Stimulated activated CD4-positive, alpha-beta T cell treated with anti-CD3 and anti-CD28 coated beads, Interleukin-4, amount 100 ng/mL, for 24 hours (primary cell): ENCODE measurements at places on chromosomes 5 and 9.
A peak's percentile ranks its signal among the peaks of the same experiment; 100 is the strongest.

DNA sequence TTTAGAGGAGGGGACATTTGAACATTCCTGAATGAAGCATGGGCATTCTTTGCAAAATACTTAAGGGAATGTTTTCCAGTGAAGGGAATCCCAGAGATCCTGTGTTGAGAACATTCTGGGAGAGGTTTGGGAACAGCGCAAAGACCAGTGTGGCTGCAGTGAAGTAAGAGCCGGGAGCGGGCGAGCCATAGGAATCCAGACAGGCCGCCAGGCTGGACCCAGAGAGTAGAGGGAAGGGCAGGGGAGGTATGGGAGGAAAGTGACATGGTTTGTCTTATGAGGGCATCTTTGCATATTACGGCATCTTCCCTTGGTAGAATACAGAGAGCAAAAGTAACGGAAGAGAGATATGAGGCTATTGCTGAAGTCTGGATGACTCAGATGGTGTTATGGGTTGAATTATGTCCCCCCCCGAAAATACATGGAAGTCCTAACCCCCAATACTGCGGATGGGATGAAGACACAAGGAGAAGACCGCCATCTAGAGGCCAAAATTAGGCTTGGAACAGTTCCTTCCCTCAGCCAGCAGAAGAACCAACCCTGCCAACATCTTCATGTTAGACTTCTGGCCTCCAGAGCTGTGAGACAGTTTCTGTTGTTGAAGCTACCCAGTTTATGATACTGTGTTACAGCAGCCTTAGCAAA lies 268.2 kb downstream of the MAST4 start:
- DNase-seq = peak; percentile 17

DNA sequence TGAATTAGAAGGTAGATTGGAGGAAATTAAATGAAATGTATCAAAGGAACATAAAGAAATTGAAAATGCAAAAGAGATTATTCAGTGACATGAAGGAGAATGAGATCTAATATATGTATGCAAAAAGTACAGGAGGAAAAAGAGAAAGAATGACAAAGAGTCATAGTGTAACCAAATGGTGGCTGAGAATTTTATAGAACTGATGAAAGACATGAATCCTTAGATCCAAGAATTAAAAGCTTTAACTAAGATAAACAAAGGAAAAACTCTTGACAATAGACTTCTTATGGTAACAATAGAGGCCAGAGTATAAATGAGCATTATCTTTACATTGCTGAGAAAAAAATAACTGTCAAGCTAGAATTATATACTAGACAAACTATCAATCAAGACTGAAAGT lies 505.4 kb upstream of the CD180 start:
- no peak for DNase-seq

DNA sequence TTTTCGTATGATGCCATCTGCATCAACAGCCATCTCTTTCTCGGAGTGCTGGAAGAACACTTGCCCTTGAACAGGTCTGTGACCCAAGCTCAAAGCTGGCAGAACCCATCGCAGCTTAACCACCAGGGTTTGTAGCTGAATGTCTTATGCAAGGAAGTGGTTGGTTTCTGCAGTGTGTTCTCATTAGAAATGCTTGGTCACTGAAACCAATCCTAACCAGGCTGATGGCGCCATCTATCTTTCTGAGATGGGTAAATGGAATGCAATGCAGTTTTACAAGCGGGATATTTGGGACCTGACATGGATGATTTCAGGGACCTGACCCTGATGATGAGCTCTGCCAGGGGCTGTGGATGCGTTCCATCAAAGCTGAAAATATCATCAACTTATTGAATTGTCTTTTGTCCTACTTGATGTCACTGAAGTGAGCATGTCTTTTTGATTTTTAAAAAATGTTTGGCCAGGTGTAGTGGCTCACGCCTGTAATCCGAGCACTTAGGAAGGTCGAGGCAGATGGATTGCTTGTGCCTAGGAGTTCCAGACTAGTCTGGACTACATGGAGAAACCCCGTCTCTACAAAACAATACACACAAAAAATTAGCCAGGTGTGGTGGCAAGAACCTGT lies 28.7 kb downstream of the DMRT3 start:
- DNase-seq = no peak

- DNase-seq = no peak
Measured at GRCh38 chr9:108543251-108543778, 312.5 kb downstream of the ACTL7B start.

- peak; percentile 58 for DNase-seq
Measured at GRCh38 chr5:134026521-134027287, 21.9 kb upstream of the VDAC1 start.

DNA sequence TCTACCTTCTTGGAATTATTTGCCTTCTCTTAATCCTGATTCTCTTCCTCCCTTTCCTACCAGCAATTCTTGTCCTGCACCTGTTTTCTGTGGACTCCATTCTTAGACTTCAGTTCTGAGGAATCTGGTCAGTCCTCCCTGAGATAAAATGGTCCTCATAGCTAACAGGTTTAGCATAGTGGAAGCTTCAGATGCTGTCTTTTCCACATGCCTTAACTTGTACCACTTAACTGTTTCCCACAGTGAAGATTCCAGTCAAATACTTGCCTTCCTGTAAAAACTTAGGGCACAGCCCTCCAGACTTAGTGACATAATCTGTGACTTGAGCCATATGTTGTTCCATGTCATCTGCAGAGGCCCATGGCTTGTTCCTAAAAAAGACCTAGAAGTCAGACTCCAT lies 261.3 kb downstream of the CWC27 start:
- DNase-seq = no peak

GRCh38 chr5:78768781-78769380 lies 120.3 kb upstream of the LHFPL2 start:
- DNase-seq = no peak

GRCh38 chr5:170334626-170335025 lies 37.0 kb upstream of the LCP2 start:
- DNase-seq = peak; percentile 32

DNA sequence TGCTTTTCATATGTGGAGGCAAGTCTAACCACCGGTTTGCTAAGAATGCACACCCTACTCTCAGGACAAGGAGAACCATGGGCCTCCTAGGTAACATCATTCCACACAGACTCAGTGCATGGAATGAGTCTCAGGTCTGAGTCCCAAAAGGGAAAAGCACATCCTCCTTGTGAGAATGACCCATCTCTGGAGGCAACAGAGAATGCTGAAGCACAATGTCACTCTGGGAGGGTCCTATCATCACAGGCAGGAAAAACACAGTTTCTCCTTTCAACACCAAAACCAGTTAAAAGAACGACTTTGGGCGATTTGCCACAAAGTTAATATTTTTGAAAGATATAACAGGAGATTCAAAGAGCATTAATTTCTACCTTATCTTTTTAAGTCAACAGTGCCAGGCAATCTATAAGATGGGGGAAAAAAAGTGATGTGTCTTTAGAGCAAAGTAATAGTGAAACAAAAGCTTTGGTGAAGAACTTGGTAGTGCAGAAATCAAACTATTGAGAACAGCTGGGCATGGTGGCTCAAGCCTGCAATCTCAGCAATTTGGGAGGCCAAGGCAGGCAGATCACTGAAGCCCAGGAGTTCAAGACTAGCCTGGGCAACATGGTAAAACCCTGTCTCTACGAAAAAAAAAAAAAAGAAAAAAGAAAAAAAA lies 97.3 kb downstream of the OXCT1 start:
- DNase-seq = no peak

- no peak for DNase-seq
Measured at GRCh38 chr9:127927988-127928675, 2.4 kb downstream of the PIP5KL1 start.

GRCh38 chr5:386432-387341 lies 56.3 kb upstream of the EXOC3 start:
- DNase-seq = no peak

GRCh38 chr5:149708981-149709594 lies 21.0 kb upstream of the PPARGC1B start:
- DNase-seq = no peak

DNA sequence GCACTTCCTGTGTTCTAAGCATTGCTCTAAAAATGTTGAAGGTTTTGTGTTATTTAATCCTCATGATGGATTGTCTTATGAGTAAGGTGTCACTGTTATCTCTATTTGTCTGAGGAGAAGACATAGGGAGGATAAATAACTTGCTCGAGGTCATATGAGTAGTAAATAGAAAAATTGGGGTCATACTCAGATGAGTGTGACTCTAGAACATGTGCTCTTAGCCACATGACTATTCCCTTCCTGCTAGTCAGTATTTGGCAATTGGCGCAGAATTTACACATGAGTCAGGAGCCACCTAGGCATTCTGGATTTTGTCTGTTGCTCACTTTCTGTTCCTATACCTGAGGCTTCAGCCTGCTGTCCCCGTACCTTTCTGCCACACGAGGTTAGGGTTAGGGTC lies 234.6 kb upstream of the CD180 start:
- DNase-seq = no peak

DNA sequence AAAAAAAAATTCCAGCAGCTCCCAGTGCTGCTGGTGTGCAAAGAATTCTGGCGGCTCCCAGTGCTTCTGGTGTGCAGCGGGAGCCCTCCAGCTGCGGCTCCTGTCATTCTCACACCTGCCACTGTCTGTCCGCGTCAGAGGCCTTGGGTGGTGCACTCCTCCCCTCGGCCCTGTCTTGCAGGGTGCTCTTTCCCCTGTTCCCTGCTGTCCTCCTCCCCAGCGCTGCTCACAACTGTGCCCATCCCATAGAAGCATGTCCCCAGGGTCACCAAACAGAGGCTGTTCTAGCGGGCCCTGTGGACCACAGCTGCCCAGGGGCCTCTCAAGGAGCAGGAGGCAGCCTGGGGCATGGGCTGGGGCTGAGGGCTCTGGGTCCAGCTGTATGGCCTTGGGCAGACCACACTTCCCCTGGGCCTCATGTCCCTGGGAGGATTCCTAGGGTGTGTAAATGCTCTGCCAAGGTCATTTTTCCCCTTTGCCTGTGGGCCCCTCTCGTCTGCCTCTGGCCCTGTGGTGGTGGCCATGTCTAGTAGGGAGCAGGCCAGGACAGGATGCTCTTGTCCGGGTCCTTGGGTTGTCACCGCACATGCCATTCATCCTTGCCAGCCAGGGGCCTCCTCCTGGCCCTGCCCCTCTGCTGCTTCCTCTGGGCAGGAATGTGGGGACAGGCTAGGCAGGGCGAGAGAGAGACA lies 68.2 kb downstream of the PHF2 start:
- no peak for DNase-seq

- no peak for DNase-seq
Measured at GRCh38 chr5:140794595-140795258, at the start of gene PCDHA2. TSS of gene PCDHA2 (plus strand) at chr5:140794852.

GRCh38 chr9:125649315-125649714 lies 57.7 kb downstream of the MAPKAP1 start:
- DNase-seq = peak; percentile 45

- DNase-seq = no peak
Measured at GRCh38 chr5:95369782-95370181, 21.4 kb upstream of the FAM81B start.

GRCh38 chr5:15704397-15704947 lies 204.5 kb downstream of the FBXL7 start:
- no peak for DNase-seq

GRCh38 chr9:89430995-89431394 lies 66.9 kb downstream of the SEMA4D start:
- no peak for DNase-seq

GRCh38 chr9:38337181-38337580 lies 55.3 kb upstream of the ALDH1B1 start:
- no peak for DNase-seq

- DNase-seq = no peak
Measured at GRCh38 chr9:69874301-69875060, 53.9 kb downstream of the CFAP95 start.

DNA sequence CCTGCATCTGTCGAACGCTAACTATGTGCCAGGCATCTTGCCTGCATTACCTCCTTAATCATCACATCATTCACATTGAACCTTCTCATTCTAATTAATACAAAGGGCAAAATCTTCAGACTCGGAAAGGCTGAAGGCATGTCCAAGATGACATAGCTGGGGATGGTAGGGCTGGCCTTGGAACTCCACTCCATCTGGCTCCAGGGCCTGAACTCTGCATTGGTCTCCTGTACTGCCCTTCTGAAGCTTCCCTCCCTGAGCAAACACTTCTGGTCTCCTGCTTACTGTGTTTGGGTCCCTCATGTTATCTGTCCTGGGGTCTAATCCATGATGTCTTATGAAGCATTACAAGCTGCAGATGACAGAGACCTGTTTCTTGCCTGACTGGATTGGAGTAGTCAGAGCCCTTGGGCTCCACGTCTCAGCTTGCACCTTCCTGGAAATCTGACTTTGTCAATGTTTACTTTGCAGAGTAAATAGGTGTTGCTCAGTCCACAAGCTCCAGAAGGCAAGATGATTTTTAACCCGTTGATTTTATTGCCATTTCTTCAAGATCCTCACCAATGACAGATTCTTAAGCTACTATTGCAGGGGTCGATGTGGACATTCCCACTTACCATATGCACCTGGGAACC lies 106.1 kb downstream of the GALNT10 start:
- no peak for DNase-seq

GRCh38 chr9:126157826-126158587 lies 168.6 kb upstream of the MVB12B start:
- DNase-seq = no peak

DNA sequence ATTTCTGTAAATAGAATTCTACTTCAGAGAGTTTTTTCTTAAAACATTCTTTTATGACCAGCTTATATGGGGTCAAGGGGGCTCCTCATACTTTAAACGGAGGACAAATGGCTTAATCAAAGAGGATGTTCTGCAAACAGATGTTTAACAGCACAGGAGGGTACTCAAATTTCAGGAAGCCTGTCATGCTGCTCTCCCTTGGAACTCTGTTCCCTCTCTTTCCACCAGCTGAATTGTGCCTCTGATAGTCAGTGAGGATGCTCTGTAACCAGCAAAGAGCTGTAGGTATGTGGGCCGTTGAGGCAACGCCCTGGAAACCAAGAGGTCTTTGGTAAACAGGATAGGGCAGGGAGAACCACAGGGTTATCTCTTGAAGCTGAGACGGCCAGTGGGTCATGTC lies 161.1 kb downstream of the C5orf15 start:
- no peak for DNase-seq

DNA sequence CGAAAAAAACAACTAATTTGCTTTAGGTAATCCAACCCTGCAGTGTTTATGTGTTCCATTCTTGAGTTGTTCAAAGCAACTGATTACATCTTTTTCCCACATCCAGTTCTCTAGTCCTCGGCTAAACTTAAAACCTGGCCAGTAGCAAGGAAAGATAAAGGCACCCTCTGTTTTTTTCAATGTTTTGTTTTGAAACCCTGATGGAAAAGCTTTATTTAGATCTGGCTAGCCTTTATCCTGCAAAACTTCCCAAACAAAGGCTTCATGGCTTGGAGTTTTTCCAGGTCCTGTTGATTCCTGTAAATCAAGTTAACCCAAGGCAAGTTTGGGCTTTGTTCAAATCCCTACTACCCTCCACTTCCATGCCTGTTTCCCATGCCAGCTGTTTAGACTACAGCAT lies 105.1 kb downstream of the CEMIP2 start:
- DNase-seq = no peak

GRCh38 chr9:79433703-79434102 lies 138.1 kb upstream of the TLE4 start:
- DNase-seq = no peak
